ENCODE measurements at places on chromosomes 3 and 15.

GRCh38 chr15:85329561-85330422 is 50.6 kb upstream of the AKAP13 start:
- no peak for DNase-seq

DNA sequence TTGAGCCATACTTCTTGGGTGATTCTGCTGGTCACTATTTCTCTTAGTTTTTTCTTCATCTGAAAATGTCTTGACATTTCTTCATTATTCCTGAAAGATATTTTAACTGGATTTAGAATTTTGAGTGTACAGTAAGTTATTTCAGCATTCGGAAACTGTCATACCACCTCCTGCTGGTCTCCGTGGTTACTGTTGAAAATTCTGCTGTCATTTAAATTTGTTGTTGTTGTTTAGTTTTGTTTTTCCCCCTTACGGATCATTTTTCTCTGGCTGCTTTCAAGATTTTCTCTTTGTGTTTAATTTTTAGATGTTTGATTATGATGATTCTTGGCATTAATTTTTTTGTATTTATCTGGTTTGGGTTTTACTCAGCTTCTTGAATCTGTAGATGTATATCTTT is 100.5 kb downstream of the CHRNA7 start:
- DNase-seq = no peak

DNA sequence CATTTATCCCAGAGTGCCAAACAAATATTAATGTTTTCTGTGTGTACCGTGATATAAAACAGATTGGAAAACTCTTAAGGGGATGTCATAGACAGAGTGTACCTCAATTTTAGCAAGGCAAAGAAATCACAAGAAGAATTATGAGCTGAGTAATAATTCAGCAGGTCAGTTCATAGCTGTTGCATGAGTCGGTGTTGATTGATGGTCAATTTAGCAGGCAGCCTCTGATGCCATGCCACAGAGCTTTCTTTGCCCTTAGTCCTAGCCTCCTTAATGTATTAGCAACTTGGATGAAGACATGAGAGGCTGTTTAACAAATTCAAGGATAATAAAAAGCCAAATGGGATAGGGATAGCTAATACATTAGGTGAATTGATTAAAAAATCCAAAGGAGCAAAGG is 6.8 kb downstream of the SLC35A5 start:
- no peak for DNase-seq

GRCh38 chr15:98085003-98085639 is 124.6 kb downstream of the ARRDC4 start:
- peak; percentile 50 for DNase-seq

- DNase-seq = peak; percentile 26
These were observed 78.1 kb upstream of the RNF7 start for GRCh38 chr3:141659821-141660613.

DNA sequence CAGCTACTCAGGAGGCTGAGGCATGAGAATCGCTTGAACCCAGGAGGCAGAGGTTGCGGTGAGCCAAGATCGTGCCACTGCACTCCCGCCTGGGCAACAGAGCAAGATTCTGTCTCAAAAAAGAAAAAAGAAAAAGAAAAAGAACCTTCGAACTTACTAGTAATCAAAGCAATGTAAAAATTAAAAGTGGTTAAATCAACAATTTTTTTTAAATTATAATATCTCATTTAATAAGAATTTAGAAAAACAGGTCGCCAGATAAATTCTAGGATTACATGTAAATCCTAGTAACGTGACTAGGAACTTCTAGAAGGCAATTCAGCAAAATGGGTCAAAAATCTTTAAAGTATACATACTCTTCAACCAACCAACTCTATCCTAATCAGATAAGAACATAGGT is 37.2 kb downstream of the GSK3B start:
- DNase-seq = no peak

DNA sequence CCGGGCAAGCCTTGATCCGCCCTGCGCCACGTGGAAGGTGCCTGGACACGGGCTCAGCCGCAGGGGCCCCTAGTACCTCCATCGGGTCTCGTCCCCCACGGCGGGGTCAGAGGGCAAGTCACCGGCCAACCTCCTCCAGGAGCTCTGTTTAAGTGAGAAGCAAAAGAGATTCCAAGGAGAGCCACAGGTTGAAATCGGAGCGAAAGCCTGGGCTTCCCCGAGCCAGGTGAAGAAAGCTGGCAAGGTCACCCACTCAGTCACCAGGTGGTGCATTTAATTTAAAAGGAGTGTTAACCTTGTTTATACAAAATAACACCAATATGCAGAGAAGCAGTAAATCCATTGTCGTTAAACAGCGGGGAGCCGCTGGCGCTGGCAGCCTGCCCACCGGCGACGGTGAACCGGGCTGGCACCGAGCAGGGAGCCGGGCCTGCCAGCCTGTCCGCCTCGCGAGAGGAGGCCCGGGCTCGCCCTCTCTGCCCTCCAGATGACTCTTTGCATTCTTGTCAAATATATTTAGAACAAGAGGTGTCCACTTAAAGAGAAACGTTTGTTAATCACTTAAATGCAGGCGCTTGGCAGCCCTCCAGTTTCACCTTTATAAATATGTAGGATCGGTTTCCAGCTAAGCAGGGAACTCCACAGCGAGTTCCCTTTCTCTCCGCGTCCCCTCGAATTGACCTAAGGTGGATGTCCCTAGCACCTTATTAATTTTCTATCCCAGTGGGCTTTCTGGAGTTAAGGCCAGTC is 277.3 kb upstream of the NR2F2 start:
- no peak for DNase-seq

DNA sequence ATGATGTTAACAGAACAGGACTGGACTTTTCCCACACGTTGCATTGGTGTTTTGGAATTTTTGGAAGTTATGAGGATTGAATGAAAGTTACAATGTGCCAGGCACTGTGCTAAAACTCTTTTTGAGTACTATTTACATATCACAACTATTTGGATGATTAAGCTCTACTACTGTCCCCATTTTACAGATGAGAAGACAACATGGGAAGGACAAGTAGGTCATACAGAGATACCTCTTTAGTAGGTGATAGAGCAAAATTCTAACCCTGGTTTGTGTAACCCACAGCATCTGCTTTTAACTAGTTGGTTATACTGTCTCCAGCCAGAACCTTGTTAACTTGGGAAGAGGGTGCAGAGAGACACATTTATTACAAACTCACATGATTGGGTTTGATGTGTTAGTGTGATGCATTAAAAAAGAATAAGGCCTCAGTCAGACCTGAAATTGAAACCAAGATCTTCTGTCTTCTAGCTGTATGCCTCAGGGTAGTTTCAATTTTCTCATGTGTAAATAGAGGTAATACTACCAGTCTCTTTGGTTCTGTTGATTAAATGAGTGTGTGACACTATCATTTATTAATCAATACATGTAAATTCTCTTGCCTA is 1.4 kb downstream of the NDUFB4 start:
- DNase-seq = no peak

GRCh38 chr3:115239717-115240116 is 92.6 kb upstream of the ZBTB20 start:
- DNase-seq = peak; percentile 87

GRCh38 chr3:141710888-141711616 is 27.0 kb upstream of the RNF7 start:
- no peak for DNase-seq

DNA sequence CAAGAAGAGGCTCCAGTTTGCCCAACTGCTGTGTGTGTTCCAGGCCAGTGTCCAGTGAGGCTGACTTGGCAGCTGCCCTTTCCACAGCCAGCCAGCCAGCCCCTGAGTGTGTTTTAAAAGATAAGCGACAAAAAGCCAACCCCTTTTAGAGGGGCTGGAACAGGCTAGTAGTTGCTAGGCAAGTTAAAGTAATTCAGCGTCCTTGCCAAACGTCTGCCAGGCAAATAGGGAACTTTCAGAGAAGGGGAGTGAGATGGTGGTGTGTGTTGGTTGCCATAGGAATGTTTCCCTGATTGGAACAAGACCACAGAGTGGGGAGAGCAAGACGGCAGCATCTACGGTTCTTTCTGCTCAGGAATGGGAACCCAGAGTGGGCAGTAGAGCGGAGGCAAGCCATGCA is 86.3 kb downstream of the TMEM108 start:
- DNase-seq = peak; percentile 45

DNA sequence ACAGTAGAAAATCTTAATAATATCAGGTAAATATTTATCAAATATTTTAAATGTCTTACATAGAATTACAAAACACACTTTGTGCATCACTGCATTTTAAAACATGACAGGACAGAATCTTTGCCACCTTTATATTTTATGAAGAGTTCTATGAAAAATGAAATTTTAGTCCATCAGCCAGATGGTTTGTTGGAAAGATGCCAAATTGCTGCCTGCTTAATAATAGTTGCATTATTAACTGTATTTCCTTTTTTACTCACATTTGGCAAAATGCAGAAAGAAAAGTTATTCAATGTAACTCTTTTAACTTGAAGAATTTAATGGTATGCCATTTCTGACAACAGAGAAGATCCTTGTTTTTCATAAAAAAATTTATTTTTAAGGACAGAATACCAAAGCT is 1271.6 kb downstream of the NSUN3 start:
- no peak for DNase-seq

DNA sequence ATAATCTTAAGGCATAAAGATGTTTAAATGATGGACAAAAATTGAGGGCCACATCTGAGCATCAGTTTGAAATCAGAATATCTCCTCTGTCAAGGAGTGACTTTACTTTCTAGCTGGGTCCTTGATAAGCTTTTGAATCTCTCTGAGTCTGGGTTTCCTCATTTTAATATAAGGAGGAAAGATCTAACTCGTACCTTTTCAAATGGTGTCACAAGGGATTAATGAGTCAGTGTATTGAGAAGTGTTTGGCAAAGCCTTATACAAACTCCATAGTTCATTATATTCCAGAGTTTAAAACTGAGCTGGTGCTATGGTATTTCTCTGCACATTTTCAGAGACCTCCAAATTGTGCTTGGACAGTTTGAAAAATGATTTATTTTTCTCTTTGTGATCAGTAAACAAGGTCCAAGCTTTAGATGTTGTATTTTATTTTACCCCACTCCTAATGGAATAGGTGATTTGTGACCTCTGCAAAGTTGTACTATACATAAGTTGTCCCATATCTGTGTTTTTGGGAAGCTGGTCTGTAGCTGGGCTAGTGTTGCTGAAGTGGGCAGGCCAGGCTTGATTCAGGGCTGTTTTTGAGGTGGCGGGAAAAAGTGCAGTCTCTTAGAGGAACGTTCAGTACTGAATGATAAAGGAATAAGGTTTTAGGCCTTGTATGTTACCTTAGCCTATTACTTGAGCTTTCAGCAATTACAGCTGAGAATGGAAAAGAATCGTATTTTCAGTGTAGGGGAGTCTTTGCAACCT is 5.6 kb downstream of the FNDC3B start:
- no peak for DNase-seq

GRCh38 chr3:11690863-11691766 is 47.4 kb upstream of the VGLL4 start:
- no peak for DNase-seq

DNA sequence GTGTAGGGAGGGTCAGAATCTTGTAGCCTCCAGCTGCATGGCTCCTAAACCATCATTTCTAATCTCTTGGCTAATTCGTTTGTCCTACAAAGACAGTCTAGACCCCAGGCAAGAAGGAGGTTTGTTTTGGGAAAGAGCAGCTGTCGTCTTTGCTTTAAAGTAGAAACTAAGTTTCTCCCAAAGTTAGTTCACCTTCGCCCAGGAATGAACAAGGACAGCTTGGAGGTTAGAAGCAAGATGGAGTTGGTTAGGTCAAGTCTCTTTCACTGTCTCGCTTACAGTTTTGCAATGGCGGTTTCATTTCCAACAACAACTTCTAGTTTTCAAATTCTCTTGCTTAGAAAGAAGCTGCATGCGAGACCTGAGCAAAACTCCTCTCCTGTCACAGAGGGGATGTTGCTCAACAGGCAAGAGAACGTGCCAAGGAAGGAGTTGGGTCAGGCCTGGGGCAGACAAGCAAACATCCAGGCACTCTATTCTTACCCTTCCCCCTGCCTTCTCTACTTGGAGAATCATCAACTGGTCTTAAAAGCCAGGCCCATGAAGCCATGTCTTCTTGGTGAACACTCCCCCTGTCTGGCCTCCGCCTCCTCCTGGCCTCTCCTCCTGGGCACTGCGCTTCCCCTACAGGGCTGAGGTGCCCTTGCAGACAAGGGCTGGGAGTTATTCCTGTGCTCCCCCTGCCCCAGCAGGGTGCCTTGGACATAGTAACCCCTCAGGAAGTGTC is 57.6 kb downstream of the TMEM44 start:
- DNase-seq = no peak

DNA sequence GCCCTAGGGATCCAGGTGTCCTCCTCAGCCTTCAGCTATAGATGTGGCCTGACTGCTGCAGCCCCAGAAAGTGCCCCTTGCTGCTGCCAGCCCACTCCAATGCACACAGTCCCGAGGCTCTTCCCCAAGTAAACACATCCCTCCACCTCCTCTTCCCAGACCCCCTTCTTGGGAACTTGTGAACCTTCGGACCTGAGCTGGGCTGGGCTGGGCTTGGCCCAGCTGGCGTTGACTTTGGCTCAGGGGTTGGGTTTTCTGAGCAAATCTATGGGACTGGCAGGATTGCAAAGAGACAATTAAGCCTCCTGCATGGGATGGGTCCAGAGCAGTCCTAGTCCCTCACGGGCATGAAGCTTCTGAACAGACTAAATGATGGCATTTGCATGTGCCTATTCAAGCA is 14.7 kb downstream of the VIPR1 start:
- no peak for DNase-seq

DNA sequence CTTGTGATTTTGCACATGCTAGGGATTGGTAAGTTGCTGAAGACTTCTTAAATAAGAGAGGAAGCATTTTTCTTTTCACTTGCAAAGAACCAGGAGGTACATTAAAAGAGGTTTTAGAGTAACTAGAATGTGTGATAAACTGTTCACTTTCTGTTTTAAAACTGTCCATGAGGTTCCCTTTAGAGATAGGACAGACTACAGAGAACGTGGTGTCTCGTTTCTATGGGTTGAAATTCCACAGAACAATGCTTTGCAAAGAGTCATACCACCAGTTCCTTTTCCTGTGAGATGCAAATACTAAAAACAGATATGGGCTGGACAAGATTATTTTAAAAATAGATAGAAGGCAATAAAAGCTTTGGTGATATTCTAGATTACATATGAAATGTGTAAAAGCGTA is 372.8 kb downstream of the TIGIT start:
- DNase-seq = no peak

GRCh38 chr3:173970281-173970680 is 572.7 kb downstream of the NLGN1 start:
- no peak for DNase-seq

DNA sequence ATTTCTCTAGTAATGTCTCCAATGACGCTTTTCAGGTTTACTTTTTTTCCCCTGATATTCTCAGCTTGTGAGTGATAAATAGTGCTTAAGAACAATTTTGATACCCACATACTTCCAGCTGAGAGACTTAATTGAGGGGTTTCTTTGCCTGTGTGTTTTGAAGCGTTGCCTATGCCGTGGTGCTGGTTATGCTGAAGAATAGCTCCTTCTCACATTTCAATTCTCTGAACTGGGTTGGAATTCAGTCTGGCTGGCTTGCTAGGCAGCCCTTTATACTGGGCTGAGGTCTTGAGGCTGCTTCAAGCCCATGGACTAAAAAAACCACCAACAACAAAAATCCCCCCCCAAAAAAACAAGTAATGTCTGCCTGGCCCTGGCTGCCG is 87.4 kb downstream of the CHST2 start:
- DNase-seq = no peak

GRCh38 chr15:58136731-58137130 is 1.4 kb upstream of the AQP9 start:
- DNase-seq = no peak

- DNase-seq = no peak
These were observed 36.6 kb downstream of the HERC1 start for GRCh38 chr15:63797116-63797515.

GRCh38 chr15:27545494-27546255 is 553.4 kb downstream of the OCA2 start:
- DNase-seq = no peak

Measured in putamen (tissue), 1 donor.